Omental fat pad (tissue), 4 donors: ENCODE measurements at places on chromosomes 2 and 18. TPM values are rescaled to one million over a fixed set of nuclear protein-coding genes. Genes with fewer than 3 reads are reported as not detected.

- no peak for DNase-seq
Measured at GRCh38 chr2:136214307-136215200, 96.6 kb upstream of the CXCR4 start.

The ELOA2 gene
- not detected for total RNA-seq

GRCh38 chr18:45576931-45577330 is 38.3 kb upstream of the SLC14A2 start:
- no peak for DNase-seq

DNA sequence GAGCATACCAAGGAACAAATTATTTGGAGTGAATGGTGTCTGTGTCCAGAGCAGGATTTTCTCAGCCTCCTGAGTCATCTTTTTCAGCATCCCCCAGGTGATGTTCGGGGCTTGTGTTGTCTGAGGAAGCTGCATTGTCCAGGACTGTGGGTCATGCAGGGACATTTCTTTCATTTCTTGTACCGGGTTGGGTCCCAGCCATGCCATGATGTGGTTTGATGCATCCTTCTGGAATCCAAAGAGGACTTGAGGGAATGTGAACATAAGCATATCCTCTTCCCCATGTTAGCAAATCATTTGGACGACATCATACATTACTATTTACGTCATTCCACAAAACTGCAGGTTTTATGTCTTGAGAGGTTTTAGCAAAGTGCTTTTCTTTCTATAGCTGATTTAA is 797.8 kb downstream of the CCDC85A start:
- DNase-seq: no peak

- DNase-seq: no peak
Measured at GRCh38 chr2:174561972-174562370, 35.6 kb downstream of the WIPF1 start.

The CRYGC gene
- not detected for total RNA-seq

The PRR30 gene
- total RNA-seq: not detected

The CYP27A1 gene
- 32.3 TPM for total RNA-seq

GRCh38 chr2:45809205-45809604 is 157.7 kb downstream of the PRKCE start:
- no peak for DNase-seq

DNA sequence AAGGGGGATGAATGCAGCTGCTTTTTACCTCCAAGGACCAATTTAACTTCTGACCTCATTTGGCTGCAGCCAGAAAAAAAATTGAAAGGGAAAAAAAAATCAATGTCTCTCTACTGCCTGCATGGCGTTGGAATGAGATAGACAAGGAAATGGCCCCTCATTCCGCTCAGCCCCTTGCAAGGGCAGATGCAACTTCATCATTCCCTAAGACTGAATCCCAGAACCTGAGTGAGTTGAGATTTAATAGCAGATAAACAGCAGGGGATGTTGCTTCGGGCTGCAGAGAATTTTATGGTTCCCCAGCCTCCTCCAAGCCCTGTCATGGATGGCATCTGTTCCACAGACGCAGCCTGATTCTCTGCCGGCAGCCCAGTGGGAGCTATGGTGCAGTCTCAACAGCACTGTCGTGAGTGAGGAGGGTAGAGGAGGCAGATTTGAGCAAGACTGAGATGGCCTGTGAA is 49.0 kb downstream of the CAPN13 start:
- no peak for DNase-seq

The RTP5 gene
- not detected for total RNA-seq

The KLHL29 gene
- total RNA-seq: 19.5 TPM

DNA sequence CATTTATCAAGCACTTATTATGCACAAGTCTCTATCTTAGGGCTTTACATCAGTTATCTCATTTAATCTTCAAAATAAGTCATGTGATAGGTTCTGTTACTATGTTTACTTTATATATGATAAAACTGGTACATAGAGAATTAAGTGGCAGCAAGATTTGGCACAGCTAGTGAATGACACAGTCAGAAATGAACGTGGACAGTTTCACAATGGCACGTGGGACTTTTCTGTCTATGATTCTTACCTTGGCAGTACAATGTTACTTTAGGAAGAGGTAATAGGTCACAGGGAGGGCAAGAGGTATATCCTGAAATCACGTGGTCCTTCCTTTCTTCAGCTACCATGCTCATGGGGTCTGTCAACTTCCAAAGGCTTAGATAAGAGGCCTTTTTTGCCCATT is 53.4 kb downstream of the SLC4A10 start:
- no peak for DNase-seq

GRCh38 chr2:240875228-240876034 is 6.8 kb downstream of the AGXT start:
- no peak for DNase-seq

The KLF7 gene
- 76.3 TPM for total RNA-seq

GRCh38 chr18:30698571-30698970 is 344.0 kb downstream of the DSC3 start:
- no peak for DNase-seq

- no peak for DNase-seq
Measured at GRCh38 chr2:19300961-19301360, 57.5 kb downstream of the OSR1 start.

DNA sequence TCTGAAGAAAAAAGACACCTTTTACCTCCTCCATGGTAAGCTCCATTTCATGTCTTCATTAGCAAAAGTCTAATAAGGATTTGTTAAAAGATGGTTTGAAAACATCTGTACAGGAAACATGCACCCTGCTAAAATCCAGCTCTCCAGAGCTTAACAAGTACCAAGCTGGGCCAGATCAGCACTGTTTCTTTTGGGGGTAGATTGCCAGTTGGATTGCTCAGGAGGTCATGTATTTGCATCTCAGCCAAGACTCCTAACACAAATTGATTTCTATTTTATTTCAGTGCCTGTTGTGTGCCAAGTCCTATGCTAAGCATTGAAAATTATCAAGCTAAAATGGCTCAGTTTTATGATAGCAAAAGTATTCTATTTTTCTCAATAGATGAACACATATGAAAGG is 3.4 kb upstream of the TMEM182 start:
- DNase-seq: no peak

DNA sequence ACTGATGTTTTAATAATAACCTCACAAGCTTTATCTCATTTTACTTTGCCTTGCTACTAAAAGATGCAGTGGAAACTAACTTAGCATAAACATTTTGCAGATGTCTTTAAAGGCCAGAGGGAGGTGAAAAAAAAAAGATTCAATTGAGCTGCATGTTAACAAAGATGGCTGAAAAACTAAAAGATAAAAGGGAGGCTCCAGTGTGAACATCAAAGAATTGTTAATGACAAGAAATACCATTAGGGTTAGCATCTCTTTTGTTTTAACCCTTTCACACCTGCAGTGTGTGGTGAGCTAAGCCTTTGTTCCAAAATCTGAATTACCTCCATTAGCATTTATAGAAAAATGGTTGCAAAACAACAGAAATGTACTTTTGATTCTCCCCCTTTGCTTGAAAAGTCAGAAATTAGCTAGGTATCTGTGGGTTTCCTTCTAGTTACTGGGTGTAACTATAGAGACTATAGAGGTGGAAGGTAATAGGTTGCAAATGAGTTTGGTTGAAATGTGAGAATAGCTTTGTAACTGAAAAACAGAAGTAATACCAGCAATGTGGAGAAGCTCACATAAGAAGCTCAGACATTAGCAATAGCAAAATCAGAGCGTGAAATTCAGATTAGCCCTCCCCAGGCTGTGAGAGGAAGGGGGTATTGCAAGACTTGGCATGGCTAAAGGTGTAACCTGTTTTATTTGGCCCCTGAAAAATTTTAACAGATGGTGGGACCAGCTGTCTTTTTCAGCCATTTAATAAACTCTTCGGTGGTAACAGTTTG is 34.8 kb upstream of the SP5 start:
- no peak for DNase-seq
